Activated naive CD8-positive, alpha-beta T cell treated with anti-CD3 and anti-CD28 coated beads, Interleukin-2, amount 10 ng/mL, durations not matched to agents 7 days and 5 days (primary cell): ENCODE measurements at places on chromosomes 3 and 15.

GRCh38 chr3:153866901-153867300, 254.3 kb upstream of the ARHGEF26 start:
- DNase-seq, result no peak

- no peak for DNase-seq
Measured at GRCh38 chr3:123305192-123305591, 103.4 kb downstream of the SEC22A start.

DNA sequence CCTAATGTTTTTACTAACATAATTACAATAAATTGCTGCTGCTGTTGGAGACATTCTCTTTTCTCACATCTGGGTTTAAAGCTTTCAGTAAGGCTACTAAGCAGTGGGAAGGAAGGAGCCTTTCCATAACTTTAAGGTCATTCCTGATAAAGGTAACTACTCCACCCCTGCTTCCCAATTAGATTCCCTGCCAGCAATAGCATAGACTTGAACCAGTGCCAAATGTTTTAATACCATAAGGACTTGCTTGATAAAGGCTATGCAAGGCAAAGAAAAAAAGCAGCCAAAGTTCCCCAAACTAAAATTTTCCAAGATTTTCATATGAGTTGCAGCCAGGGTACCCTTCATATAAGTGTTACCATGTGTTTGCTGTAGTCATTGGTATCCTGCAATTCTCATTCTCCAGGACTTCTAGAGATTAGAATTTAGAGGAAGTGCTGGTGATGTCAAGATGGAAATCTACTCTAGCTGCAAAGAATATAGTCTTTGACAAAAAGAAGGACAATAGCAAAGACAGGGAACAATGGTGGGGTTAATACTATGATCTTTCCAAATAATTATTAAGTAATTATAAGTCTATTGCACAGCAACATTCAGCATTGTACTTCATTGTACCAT, 106.1 kb downstream of the FILIP1L start:
- DNase-seq, result no peak

GRCh38 chr3:73405853-73406252, 218.9 kb downstream of the PDZRN3 start:
- DNase-seq, result no peak

GRCh38 chr3:194120789-194121770, 14.9 kb upstream of the HES1 start:
- DNase-seq, result no peak
